ENCODE measurements at places on chromosomes 6 and 20. TPM values are rescaled to one million over a fixed set of nuclear protein-coding genes. Genes with fewer than 3 reads are reported as not detected.

Gene TINAG
- 0.76 TPM for total RNA-seq

Gene TRIM26
- 19.9 TPM for total RNA-seq

Gene MMP24
- 0.40 TPM for total RNA-seq

Gene JAG1
- total RNA-seq: 33.6 TPM

Gene HCRTR2
- total RNA-seq: not detected

Gene C20orf141
- not detected for total RNA-seq

Gene TMEM170B
- 5.7 TPM for total RNA-seq

Gene CST5
- not detected for total RNA-seq

Gene RSPH3
- 10.5 TPM for total RNA-seq

Gene BHLHE23
- total RNA-seq: not detected

DNA sequence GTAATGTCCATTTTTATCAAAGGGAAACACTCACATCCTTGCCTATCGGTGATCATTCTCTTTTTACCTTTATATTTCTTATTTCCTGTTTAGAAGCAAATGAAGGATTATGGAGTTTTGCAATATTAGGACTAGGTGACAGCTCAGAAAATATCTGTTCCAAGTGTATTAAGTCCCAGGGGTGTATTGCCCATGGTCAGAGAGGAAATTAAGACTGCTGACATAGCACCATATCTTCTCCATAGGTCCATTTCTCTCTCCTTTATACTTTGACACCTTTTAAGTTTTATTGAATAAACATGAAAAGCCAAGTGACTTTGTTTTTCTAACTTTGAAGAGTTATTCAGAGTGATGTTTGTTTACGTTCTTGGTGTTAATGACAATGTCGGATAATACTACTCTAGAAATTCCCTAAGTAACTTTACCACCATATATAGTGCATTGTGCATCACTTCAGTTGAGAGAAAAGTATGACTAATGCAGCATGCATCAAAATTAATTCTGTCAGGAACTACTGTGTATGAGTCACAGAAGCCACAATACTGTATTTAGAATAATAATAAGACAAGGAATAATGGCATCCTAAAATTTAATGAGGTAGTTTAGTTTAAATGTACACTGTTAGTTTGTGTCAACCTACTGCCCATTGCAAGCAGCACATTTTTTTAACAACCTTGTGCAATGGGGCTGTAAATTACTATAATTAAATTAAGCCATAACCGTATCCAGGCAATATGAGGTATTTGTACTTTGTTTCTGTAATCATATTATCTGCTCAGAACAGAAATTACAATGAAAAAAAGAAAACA lies 474.4 kb upstream of the RNF217 start:
- no peak for DNase-seq

DNA sequence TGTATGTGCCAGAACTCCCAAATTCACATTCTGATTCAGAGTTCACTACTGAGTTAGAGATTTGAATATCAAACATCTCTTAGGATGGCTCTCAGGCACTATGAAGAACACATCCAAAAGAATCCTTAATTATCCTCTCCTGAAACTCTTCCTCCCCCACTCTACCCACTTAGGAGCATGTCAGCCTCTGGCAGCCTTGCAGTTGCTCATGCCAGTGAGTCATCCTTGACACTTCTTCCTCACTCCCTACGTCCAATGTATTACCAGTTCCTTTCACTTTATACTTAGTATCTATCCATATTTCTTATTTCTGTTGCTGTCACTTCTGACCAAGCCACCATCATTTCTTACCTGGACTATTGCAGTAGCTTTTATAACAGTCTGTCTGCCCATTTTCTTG lies 192.0 kb upstream of the IMPG1 start:
- DNase-seq: no peak

DNA sequence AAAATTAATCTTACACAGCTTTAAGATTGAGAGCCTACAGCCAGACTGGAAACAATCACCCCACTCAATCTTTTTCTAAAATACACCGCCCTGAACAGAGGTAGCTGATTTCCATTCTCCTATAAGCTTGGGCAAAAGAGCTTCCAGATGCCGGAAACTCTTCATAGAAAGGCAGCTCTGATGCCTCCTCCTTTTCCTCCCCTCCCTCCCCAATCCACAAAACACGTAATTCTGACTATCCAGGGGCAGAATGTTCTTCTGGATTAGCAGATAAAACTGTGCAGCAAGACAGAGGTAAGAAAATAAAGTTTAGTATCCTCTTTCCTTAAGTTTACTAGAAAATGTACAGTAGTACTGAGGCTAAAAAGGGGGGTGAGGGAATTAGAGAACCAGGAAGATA lies 15.8 kb downstream of the ADNP start:
- DNase-seq: no peak

DNA sequence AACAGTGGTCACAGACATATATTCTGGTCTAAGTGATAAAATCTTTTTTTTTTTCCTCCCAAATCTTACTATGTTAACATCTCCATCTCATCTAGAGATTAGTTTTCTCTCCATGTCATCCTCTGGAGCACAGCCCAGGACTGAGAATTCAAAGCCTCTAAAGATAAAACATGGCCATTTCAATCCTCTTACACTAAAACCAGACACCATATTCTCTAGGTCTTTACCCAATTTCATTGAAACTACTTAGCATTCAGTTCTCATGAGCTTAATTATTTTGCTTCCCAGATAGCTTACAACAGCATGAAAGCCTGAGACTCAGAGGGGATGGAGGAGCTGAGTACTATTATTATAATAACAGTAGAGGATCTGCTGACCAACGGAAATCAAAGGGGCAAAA lies 92.7 kb downstream of the FARS2 start:
- no peak for DNase-seq

DNA sequence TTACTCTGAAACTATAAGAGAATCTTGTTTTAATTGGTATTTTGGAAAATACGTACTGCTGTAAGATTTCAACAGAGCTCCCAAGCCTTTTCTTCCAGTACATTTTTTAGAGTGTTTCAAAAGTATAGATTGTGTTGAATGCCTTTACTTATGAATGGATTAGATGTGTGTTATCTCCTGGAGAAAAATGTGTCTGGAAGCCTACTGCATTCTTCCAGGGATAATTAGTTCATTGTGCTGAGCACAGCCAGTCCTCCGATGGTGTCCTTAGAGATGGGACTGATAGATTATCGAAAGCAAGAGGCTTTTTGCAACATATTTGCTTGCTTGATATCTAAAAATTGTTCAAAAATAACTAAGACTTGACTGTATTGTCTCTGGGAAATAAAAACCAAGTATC lies 114.2 kb downstream of the PLEKHG1 start:
- no peak for DNase-seq

DNA sequence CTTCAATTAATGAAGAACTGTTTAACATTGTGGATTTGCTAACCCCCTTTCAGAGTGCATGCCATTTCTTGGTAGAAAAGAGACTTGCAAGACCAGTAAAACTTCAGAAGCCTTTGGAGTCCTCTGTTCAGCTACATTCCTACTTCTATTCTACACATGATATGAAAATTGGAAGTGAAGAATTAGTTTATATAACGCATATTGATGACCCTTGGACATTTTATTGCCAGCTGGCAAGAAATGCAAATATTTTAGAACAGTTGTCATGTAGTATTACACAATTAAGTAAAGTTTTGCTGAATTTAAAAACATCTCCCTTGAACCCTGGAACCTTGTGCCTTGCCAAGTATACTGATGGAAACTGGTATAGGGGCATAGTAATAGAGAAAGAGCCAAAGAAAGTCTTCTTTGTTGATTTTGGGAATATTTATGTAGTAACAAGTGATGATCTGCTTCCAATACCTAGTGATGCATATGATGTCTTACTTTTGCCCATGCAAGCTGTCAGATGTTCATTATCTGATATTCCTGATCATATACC lies 3.3 kb downstream of the TDRD6 start:
- DNase-seq: no peak

GRCh38 chr6:111841822-111842221 lies 31.4 kb downstream of the FYN start:
- DNase-seq: no peak

DNA sequence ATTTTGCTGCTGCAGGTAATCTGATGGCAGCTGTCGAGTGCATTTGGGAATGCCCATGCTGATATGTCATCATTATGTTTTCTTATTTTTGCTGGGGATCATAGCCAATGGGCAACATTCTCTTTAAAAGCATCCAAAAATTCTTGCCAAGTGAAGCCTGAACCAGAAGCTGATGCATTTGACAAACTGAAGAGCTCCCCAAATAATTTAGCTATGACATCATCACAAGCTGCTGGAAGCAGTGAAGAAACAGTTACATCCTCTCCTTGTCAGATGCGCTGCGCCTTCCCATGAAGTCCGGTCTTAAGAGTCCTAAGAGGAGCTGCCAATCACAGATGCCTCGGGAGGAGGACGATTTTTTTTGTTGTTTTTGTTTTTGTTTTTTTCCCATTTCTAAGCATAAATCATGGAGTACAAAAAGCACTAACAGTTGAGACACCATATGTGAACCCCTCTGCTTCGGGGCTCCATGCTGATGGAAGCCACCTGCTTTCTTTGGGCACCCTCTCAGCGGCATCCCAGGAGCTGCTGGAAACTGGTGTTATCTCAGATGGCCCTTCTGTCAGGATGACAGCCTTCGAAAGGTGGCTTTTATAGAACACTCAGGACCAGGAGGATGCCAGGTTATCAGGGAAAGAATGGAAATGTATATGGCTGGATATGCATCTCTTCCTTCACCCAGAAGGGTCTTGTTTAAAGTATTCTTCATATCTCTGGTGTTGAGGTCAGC lies 56.1 kb upstream of the FOXQ1 start:
- no peak for DNase-seq

GRCh38 chr6:106530502-106530901 lies 98.8 kb downstream of the RTN4IP1 start:
- no peak for DNase-seq

DNA sequence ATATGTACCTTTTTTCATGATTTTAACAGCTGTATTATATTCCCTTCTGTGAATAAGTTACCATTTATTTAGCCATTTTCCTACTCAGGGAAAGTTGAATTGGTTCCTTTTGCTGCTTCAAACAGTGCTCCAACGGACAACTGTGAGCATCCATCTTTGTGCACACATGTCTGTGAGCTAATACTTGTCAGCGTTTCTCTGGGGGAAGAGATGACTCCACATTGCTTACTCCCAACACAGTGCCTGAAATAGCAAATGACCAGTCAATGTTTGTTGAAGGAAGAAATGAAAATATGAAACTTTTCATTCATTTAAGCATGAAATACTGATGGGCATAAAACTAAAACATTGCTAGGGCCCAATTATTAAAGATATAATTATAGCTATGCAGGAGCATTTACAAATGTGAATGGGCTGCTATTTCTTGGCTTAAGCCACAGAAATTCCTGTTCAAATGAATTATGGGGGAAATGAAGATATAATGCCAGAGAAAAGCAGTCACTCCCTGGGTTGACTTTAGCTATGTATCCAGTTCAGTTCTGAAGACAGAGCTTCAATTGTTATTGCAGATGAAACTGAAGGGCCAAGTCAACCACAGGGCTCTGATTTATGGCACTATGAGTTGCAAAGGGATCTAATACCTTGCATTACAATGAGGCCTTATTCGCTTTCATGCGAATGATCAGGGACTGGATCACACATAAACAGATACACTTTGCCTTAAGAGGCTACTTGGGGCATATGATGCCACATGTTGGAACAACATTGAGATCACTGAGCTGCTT lies 47.4 kb upstream of the FOXC1 start:
- DNase-seq: no peak

- DNase-seq: no peak
Observed at GRCh38 chr20:50992733-50993457, 30.0 kb downstream of the KCNG1 start.

DNA sequence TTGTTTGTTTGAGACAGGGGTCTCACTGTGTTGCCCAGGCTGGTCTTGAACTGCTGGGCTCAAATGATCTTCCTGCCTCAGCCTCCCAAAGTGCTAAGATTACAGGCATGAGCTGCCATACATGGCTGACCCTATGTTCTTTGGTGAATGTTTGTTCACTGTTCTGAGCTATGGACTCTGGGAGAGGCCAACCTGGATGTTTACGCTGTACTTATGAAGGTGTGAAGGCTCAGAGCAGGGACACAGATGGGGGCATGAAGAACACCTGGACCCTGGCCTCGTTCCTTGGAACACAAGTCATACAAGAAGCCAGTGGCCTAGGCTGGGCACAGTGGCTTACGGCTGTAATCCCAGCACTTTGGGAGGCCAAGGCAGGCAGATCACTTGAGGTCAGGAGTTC lies 21.1 kb upstream of the CD24 start:
- DNase-seq: no peak

DNA sequence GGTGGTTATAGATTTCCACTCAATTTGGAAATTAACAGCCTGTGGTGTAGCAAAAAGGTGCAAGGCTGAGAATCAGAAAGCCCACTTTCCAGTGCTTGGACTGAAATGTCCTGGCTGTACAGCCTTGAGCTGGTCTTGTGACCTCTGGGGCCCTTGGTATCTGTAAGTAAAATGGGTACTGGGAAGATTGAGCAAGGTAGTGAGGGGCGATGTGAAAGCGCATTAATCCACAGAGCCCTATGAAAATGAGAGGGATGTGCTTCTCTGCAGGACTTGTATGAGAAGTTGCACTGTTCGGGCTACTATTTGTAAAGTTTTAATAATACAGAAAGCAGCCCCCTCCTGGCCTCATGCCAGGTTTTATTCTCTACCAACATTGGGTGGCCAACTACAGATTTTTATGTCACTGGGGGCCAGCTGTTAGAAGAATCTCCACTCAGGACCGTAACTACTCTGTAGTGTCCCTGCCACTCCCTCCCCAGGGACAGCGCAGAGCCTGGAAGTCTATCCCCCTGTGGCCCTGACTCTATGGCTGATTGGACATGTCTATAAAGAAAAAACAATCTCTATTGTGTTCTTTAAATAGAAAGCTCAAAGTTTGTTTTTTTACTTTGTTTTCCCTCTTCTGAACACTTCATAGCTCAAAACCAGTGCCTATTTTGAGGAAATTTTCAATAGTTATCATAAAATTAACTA lies 254.7 kb upstream of the TAB2 start:
- DNase-seq: no peak

- no peak for DNase-seq
Observed at GRCh38 chr6:72419966-72420365, 201.9 kb upstream of the KCNQ5 start.

GRCh38 chr20:25271486-25272222 lies 23.8 kb downstream of the PYGB start:
- peak; percentile 25 for DNase-seq

DNA sequence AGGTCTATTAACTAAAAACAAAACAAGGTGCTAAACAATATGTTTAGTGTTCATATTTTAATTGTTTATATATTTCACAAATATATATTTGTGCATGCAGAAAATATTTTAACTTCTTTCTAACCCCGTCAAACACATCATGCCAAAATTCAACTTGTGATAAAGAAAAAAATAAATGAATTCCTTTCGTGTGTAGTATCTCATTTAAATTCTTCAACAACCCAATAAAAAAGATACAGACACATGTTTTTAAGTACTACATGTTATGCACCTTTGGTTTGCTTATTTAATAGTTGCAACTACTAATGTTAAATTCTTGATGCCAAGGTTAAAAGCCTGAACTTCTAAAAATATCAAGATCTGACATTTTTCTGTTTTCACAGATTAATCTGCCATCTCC lies 252.4 kb downstream of the ESR1 start:
- no peak for DNase-seq

Data from right cardiac atrium (tissue), 5 donors.